Activated CD8-positive, alpha-beta memory T cell treated with anti-CD3 and anti-CD28 coated beads, Interleukin-2, amount 50 U/mL, for 48 hours (primary cell): ENCODE measurements at places on chromosomes 1 and 21.

DNA sequence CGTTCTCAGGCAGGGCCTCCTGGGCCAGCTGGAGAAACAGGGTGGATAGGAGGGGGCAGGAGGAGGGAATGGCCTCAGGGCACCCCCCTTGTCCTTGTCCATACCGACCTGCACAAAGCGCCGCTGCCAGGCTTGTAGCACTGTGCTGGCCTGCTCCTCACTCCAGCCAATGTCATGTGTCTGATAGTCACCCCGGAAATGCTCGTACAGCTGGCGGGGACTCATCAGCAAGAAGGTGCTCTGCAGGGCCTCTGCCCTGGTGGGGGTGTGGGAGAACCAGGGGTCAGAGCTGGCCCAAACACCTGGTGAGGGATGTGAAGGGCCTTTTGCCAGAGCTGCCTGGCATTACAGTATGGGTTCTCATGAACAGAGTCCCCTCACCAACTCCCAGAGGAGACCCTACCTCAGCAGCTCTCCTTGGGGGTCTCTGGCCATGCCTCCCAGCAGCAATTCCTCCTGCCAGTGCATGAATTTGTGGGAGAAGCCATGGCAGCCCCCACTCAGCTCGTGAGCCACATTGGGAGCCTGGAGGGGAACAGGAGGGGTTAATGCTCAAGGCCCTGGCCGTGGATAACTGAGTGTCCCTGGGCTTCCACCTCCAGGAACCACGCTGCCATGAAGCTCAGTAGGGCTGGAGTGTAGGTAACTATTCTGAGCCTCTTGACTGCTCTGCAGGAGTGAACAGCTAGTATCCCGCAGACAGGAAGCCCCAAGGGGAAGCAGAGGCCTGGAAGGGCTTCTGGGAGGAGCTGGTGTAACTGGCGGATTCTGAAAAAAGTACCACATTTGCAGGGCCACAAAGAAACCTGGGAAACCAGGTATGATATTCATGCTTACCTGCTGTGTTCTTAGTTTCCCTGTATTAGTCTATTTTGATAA is 13.3 kb downstream of the PTCH2 start:
- DNase-seq, result no peak

DNA sequence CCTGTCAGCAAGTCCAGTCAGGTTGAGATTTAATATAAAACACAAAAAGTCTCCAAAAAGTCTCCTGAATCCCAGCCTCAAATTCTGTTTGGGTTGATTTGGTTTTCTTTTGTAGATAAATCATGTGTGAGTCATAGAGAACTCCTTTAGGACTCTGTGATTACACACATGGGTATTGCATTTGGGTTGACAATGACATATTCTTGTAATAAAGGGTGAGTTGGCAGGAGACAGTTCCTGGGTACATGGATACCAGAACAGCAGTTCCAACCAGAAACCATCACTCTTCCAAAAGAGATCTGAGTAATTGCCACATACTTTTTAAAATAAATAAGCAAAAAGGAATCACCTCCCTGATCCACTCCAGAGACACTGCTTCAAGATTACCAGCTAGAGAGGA is 8.9 kb downstream of the CR2 start:
- DNase-seq, result no peak

- DNase-seq, result no peak
Observed at GRCh38 chr1:209829716-209830115, 1.9 kb downstream of the UTP25 start.

- no peak for DNase-seq
Observed at GRCh38 chr1:154957091-154957657, 1.3 kb upstream of the PBXIP1 start.

- no peak for DNase-seq
Observed at GRCh38 chr1:59061876-59062275, 235.0 kb upstream of the FGGY start.
